ENCODE measurements at places on chromosomes 6 and 20.

- no peak for DNase-seq
These were observed 5.5 kb downstream of the NT5DC1 start for GRCh38 chr6:116106146-116106545.

GRCh38 chr6:152004036-152004566 lies 196.6 kb downstream of the ESR1 start:
- no peak for DNase-seq

DNA sequence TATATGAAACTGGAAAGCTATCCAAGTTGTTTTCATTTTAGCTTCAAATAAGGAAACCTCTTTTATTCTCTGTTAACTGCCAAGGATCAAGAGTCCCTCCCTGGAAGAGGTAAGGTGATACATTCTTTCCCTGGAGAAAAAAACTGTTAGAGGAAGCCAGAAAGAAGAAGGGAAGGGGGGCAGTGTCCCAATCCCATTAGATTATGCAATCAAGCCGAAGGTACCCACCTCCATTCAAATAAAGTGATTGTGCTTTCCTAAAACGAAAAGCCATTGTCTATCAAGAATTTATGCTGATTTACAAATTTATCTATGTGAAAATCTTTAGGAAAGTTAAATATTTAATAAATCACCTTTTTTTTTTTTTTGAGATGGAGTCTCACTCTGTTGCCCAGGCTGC lies 9.5 kb upstream of the UQCC1 start:
- DNase-seq, result no peak

DNA sequence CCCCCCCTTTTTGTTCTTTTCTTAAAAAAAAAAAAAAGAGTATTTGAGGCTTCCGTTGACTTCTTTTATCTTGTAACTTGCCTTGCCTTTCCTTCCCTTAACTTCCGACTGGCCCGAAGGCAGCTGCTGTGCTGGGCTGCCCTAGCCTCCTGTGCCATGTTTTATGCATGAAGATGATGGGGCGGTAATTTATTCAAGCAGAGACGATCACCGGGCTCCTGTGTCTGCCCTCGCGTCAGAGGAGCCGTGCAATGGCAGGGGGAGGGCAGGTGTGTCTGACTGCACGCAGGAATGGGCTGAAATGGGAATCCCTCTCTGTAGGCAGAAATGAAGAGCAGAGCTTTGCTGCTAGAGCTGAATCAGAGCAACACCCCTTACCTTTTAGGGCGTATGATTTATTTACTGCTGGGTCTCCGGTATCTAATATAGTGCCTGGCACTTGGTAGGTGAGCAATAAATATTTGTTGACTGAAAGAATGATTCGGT lies 106.3 kb upstream of the RIPOR2 start:
- DNase-seq, result no peak

GRCh38 chr20:23139524-23139923 lies 53.4 kb upstream of the CD93 start:
- no peak for DNase-seq

Measured in stimulated activated CD8-positive, alpha-beta memory T cell treated with anti-CD3 and anti-CD28 coated beads, Interleukin-15, amount 100 ng/mL, for 24 hours (primary cell).